ENCODE measurements at places on chromosomes 3 and 15.

DNA sequence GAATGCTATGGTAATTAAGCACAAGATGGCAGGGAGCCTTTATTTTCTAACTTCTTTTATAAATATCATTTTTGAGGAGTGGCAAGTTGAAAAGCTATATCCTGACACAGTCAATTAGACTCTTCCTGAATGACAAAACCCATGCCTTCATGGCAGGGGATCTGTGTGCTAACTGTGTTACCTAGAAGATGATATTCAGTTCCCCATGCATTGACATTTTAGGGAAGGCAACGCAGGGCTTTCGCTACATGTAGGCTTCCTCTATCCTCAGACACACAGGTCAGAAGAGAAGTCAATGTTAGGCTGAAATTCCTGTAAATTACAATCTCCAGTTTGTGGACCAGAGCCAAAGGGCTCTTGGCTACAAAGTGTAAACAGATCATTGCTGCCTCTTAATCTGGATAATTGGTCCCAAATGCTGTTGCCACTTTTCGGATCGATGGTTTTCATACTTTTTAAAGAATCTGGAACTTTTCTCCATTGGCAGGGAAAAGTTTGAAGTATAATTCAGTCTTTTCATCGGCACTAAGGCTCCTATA, 22.6 kb upstream of the NR2F2 start:
- no peak for DNase-seq

GRCh38 chr15:96801576-96802150, 471.2 kb downstream of the NR2F2 start:
- no peak for DNase-seq

GRCh38 chr3:106006001-106006400, 137.2 kb upstream of the CBLB start:
- DNase-seq = peak; percentile 42

DNA sequence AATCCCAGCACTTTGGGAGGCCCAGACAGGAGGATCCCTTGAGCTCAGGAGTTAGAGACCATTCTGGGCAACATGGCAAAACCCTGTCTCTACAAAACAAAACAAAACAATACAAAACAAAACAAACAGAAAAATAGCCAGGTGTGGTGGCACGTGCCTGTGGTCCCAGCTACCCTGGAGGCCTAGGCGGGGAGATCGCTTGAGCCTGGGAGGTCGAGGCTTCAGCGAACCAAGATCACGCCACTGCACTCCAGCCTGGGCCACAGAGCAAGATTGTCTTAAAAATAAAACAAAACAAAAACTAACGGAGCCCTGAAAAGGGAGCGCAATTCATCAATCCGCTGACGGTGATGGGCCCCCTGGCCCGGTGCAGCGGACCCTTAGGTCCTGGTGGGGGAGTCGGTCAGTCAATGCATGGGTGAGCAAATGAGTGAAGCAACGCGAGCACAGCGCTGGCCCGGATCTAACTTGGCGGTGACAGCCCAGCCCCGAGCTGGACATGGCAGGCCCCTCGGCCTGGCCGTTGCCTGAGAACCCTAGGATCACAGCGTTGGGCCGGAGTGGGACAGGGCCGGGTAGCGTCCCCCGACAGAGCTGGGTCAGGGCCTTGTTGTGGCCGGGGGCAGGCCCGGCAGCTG, 52.4 kb upstream of the BLM start:
- peak; percentile 7 for DNase-seq

GRCh38 chr3:19190602-19191001, 42.3 kb downstream of the KCNH8 start:
- DNase-seq = no peak

DNA sequence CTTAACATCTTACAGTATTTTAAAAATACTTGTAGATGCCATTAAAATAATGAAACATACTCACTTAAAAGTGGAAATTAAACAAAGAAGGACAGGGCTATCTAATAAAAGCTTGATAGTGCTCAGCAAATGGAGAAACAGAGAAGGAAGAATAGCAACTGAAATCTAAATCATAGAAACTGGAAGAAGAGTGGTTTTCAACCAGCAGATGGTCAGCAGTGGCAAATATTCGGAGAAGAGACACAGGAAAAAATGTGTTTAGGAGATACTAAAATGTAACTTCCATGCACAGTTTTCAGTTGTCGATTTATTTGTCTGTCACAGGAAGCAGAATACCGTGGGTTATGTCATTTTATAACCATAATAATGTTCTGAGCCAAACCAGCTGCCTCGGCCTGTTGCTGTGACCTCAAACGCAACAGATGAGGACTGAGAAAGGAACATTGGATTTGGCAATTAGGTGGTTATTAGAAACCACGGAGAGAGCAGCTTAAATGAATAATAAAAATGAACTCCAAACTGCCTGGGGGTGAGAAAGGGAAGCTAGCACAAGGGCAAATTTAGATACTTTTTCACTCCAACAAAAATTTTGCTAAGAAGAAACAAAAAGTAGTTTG, 246.6 kb upstream of the KCNMB2 start:
- DNase-seq = no peak

- DNase-seq = no peak
These were observed 12.2 kb downstream of the MAN2A2 start for GRCh38 chr15:90915216-90915807.

- DNase-seq = no peak
These were observed 29.8 kb downstream of the DYNC1LI1 start for GRCh38 chr3:32540899-32541298.

- no peak for DNase-seq
These were observed 62.9 kb upstream of the THSD4 start for GRCh38 chr15:71052356-71052755.

GRCh38 chr3:169781209-169781855, 8.1 kb downstream of the MYNN start:
- DNase-seq = no peak

DNA sequence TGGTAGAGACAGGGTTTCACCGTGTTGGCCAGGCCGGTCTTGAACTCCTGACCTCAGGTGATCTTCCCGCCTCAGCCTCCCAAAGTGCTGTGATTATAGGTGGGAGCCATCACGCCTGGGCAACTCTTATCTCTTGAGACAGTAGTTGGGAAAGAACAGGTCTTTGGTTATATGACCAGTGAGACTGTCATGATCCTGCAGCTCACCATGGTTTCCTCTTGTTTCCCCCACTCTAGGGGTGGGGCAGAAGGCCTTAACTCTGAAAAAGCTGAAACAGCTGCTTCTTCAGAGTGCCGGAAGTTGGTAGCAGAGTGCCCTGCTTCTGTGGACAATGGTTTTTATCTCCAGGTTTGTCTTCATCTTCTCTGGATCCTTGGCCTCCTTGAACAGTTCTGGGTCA, 4.7 kb upstream of the TYRO3 start:
- no peak for DNase-seq

- DNase-seq = no peak
These were observed 31.1 kb upstream of the BLOC1S6 start for GRCh38 chr15:45555934-45556608.

- no peak for DNase-seq
These were observed 79.6 kb downstream of the DHX36 start for GRCh38 chr3:154244644-154245043.

Measured in GOT3 (cell line).